Omental fat pad (tissue), 4 donors: ENCODE measurements at places on chromosomes 6 and 20. TPM values are rescaled to one million over a fixed set of nuclear protein-coding genes. Genes with fewer than 3 reads are reported as not detected.

- no peak for DNase-seq
Measured at GRCh38 chr6:37615564-37616340, 81.9 kb downstream of the MDGA1 start.

- no peak for DNase-seq
Measured at GRCh38 chr20:58001381-58001780, 227.1 kb downstream of the ANKRD60 start.

DNA sequence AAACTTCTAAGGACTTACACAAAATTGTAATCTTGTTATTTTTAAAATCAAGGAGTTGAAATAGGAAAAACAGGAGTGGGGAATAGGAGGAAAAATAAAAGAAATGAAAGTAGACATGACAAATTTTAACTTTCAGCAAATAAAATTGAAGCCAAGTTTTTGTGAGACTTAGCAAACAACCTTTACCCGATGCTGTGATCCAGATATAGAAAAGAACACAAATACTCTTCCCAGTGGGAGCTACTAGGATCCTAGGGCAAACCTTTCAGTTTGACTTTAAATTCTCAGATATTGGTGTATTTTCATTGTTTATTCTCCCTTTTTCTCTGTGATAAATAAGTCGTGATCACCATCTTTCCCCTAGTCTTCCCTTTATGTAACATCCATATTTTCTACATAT lies 968.7 kb upstream of the CITED2 start:
- DNase-seq, result no peak

DNA sequence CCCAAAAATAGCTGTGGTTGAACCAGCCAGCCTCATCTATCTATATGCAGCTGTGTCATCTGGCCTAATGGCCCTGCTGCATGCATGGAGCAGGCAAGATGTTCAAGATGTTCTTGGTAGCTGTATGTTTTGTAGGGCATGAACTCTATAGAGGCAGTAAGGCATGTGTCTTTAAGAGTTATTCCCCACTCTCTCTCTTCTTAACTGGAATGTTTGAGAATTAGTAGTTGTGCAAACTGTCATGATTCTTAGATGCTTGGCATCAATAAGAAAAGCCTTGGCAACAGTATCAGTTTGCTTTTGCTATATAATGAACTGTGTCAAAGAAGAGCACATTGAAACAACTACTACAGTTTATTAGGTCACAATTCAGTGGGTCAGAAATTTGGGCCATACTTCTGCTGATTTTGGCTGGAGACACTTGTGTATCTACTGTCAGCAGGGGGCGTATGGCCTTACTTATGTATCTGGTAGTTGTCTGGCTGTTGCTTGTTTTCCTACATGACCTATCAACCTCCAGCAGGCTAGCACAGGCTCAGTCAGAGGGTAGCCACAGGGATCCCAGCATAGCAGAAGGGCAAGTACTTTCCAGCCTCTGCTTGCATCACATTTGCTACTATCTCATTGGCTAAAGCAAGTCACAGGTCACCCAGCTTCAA lies 56.1 kb upstream of the LAMP5 start:
- DNase-seq, result no peak

GRCh38 chr20:53804920-53805894 lies 211.6 kb upstream of the ZNF217 start:
- DNase-seq, result no peak

- no peak for DNase-seq
Measured at GRCh38 chr20:46365487-46366220, 40.8 kb downstream of the ELMO2 start.

FAM184A gene
- total RNA-seq, result 3.0 TPM

DNA sequence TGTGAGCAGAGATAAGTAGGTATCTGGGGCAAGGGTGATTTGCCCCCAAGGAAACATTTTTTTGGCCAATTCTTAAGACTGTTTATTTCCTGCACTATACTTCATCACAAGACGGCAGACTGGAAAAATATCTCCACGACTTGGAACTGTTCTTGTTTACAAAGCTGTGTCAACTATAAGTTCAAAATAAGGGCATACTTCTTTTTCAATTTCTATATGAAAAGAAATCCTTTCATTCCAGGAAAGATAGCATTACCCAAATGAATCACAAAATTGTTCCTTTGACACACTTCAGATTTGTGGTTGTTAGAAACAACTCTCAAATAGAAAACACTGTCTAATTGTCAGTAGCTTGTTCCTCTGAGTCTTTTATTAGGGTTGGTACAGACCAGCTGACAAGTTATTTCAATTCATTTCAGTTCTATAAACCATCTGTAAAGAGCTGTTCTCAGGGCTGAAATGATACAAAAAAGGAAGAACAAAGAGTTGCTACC lies 212.9 kb upstream of the PRDM1 start:
- DNase-seq, result no peak

- no peak for DNase-seq
Measured at GRCh38 chr6:63804381-63804956, 168.9 kb downstream of the PHF3 start.

- no peak for DNase-seq
Measured at GRCh38 chr6:11277275-11278206, 45.1 kb upstream of the NEDD9 start.

- DNase-seq, result no peak
Measured at GRCh38 chr6:15977050-15977449, 151.8 kb upstream of the MYLIP start.

DNA sequence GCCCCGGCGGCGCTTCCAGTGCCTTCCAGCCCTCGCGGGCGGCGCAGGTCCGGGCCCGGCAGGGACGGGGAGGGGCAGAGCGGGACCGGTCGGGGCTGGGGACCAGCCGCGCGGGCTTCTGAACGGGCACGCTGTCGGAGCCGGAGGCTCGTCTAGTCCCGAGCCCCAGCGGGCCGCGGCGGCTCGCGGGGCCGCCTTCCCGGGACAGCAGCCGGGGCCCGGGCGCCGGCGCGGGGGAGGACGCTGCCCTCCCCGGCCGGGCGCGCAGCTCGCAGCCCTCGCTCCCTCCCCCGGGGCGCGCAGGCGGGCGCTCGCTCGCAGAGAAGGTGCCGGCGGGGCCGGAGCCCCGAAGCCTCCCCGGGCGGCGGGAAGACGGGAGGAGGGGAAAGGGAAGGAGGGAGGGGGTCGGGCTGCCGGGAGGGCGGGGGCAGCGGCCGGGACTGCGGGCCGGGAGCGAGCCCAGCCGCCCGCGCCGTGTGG lies 696 bp upstream of the SIRPA start:
- no peak for DNase-seq

DNA sequence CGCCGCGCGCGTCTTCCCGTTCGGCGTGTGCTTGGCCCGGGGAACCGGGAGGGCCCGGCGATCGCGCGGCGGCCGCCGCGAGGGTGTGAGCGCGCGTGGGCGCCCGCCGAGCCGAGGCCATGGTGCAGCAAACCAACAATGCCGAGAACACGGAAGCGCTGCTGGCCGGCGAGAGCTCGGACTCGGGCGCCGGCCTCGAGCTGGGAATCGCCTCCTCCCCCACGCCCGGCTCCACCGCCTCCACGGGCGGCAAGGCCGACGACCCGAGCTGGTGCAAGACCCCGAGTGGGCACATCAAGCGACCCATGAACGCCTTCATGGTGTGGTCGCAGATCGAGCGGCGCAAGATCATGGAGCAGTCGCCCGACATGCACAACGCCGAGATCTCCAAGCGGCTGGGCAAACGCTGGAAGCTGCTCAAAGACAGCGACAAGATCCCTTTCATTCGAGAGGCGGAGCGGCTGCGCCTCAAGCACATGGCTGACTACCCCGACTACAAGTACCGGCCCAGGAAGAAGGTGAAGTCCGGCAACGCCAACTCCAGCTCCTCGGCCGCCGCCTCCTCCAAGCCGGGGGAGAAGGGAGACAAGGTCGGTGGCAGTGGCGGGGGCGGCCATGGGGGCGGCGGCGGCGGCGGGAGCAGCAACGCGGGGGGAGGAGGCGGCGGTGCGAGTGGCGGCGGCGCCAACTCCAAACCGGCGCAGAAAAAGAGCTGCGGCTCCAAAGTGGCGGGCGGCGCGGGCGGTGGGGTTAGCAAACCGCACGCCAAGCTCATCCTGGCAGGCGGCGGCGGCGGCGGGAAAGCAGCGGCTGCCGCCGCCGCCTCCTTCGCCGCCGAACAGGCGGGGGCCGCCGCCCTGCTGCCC lies 1.1 kb downstream of the SOX4 start:
- peak; percentile 28 for DNase-seq

C2 gene
- 30.6 TPM for total RNA-seq

DNA sequence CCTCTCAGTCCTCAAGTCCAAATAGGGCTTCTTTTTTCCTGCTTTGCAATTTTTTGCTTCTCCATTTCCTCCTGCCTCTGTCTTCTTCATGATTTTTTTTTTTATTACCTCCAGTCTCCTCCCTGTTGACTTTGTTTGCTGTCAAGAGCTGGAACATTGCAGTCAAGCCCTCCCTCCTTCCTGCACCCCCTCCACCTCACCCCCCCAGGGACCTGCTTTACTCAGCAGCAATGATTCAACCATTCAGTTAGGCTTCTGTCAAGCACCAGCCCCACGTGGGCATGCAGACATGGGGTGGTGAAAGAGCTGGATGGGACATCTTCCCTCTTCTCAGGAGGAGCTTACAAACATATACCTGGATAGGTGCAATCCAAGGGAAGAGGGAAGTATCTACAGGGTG lies 142.4 kb downstream of the LRFN2 start:
- DNase-seq, result no peak

GTPBP2 gene
- total RNA-seq, result 37.5 TPM

GRCh38 chr20:48787861-48788375 lies 39.9 kb downstream of the PREX1 start:
- no peak for DNase-seq

- no peak for DNase-seq
Measured at GRCh38 chr6:138987080-138987642, 892 bp downstream of the REPS1 start.

DNA sequence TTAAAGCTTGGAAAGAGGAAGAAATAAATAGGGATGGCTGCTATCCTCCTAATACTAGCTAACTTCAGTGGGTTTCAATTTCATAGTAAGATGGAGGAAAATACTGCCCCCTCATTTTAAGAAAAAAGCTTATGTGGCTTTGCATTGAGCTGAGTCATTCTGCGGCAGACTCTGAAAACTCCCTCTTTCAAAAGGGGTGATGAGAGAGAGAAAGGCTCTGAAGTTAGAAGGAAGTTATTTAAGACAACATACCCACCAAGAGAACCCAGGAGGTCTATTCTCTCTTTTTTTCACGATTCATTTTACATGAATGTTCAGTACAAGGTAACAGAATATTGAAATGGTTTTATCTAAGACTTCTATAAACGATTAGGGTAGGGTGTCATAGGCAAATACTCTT lies 4.5 kb downstream of the PRDM13 start:
- no peak for DNase-seq

DNA sequence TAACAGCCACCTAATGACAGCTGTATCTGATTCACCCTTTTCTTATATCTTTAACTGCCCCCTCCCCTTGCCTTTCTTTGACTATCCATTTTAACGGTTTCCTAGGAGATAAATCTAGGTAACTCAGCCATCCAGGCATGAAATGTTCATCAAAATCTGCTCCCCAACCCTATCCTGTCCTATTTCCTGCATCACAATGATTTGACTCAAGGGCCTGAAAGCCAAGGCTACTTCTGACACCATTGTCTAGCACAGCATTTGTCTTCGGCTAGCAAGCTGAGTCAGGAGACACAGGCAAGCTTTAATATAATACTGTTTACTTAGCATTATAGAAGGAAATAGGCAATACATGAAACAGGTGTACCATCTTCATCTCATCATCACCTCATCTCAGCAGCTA lies 31.6 kb upstream of the MANEA start:
- DNase-seq, result no peak

- no peak for DNase-seq
Measured at GRCh38 chr6:21381331-21381963, 212.1 kb upstream of the SOX4 start.

DNA sequence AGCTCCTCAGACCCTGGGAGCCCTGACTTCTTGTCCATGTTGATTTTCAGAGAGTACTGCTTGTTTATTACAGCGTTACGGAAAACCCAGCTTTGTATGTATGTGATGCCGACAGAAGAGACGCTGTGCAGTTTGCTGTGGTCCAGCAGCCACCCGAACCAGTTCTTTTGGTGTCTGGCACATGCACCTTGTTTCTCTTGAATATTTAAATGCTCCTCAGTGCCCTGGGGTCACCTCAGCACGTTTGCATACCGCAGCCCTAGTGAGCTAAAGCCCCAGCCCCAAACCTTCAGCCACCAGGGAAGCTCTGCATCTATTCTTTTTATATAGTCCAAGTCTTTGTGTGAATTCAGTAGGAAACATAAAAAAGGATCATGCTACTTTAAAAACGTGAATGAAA lies 39.9 kb downstream of the AFDN start:
- DNase-seq, result no peak

SRXN1 gene
- total RNA-seq, result 45.7 TPM

PSORS1C1 gene
- total RNA-seq, result 1.3 TPM

- DNase-seq, result no peak
Measured at GRCh38 chr6:147337921-147338320, 133.7 kb downstream of the STXBP5 start.

LTB gene
- 1.6 TPM for total RNA-seq

- no peak for DNase-seq
Measured at GRCh38 chr6:51910851-51911250, 176.6 kb downstream of the PKHD1 start.

DNA sequence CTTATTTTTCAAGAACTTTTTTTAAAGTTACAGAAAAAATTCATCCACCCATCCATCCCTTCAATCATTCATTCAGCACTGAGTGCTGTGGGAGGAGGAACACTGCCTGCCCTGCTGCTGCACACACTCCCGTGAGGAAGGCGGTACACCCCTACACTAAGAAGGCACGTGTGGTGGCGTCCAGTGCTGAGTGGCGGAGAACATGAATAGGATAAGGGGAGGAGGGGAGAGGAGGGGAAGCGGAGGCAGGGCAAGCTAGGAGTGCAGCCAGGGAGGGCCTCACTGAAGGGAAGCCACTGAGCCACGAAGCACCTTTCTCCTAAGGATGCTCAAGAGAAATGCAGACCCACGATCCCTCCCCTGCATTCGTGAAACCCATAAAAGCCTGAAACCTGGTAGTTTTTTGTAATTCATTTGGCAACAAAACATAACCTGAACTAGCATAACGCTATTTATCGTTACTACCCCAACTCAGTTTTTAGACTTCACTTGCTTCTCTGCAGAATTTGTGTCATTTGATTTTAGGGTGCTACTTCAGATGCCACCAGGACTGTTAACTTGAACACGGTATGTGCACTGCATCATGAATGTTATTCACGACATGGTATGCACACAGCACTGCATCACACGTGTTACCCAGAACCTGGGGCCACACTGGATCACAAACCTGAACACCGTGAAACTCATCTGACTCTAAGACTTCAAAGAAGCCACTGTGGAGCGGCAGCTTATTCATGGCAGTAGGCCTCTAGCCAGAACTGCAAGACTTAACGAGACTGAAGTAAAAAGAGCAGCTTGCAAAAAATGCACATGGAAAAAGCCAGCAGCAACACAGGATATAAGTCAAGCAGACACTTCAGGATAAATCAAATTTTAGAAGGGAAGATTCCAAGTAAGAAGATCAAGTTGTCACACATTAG lies 3.5 kb downstream of the RNASET2 start:
- DNase-seq, result no peak

MTCH1 gene
- 249 TPM for total RNA-seq

GRCh38 chr20:44678990-44679611 lies 27.6 kb upstream of the ADA start:
- no peak for DNase-seq
